T1000 (cell line): ENCODE measurements at places on chromosomes 7 and 10.

DNA sequence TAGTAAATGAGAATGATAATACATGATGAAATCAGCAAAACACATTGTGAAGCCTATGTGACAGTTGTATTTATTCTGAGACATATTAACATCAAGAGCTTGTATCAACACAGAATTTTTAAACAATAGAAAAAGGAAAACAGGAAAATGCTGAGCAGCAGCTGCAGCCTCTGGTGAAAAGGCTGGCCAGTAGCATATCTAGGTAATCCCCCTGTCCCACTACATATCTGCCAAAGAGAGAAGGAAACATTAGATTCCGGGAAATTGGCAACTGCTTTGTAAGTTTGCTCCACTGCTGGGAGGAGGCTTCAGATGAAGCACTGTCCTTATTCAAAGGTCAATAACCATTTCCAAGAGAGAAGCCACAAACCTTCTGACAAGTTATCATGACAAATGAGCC lies 89.4 kb downstream of the RALA start:
- DNase-seq = no peak

- no peak for DNase-seq
These were observed 38.6 kb downstream of the IL6 start for GRCh38 chr7:22765609-22766008.

DNA sequence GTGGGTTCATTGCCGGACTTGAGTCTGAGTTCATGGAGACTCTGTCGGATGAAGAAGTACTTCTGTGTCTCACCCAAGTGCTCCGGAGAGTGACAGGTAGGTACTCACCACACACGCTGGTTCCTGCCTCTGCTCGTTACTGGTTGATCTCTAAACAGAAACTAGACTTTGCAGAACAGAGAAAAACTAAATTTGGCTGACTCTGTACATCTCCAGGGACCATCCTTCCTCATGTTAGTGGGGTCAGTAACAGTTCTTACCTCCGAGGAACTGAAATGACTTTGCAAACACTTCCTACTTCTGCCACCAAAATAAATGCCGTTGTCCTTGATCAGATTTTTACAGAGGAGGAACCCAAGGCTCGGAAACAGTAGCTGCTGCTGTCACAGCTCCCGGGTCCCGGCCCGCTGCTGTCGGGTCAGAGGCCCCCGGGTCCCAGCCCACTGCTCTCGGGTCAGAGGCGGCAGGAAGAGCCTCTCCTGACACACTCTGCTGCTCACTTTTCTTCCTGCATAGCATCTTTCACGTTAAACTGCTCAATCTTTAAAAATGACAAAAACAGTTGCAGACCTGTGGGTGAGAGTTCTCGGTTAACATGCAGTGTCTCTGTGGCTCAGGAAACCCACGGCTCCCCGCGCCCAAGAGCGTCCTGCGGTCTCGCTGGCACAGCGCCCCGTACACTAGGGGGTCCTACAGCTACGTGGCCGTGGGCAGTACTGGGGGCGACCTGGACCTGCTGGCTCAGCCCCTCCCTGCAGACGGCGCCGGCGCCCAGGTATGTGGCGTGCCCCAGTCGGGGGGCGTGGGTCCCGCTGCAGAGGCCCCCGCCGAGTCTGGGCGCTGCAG lies 4.8 kb upstream of the MTG1 start:
- no peak for DNase-seq

DNA sequence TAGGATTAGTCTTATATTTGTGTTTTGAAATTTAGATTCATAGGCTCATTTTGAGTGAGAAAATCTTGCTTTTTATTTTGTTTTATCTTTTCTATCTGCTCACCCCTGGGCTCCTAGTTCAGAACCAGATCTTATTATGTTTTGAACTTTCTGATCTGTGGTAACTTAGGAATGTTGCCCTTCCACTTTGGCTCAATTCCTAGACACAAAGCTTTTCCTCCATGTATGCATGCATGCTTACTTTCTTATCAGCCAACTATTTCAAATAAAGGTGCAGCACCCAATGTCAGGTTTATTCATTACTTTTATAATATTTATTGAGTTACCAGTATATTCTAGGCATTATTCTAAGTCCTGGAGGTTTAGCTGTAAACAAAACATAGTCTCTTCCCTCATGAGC lies 374.8 kb upstream of the KIAA1217 start:
- DNase-seq = no peak

DNA sequence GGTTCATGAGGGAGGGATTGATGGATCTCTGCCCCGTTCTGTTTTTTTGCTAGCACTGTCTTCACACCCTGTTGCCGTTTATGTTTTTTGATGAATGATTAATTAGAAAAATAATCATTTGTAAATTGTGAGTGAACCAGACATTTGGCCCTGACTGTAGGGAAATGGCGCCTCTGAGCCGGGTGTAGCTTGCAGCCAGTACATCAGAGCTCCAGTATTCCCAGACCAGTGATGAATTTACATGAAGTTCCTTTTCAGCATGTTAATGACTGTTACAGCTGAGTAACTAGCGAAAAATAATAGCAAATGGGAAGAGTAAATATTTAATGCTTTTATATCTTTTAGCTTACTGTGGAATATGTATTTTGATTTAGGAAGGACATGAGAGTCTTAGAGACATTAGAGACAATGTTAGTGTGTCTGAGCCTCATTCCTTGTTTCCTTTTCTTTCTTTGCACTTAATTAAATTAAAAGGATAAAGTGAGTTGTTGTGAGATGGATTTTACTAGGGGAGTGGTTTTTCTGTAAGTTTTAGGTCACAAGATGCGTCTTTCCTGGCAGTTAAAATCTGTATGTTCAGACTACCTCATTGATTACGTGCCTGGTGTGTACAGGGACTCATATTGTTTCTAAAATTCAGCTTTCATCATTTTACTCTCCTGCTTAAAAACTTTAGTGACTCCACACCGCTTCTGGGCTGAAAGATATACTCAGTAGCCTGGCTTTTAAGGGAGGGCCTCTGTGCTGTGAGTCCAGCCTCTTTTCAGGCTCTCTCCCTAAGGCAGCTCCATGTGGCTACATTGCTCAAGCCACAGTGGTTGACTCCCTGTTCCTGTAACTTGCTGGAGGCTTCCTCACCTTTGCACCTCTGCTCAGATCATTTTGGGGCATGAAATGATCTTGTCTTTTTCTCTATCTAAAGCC lies 86.4 kb downstream of the AUTS2 start:
- no peak for DNase-seq

- no peak for DNase-seq
These were observed 228.9 kb upstream of the TCF7L2 start for GRCh38 chr10:112721080-112721698.

- DNase-seq = no peak
These were observed 759 bp downstream of the DNAJB12 start for GRCh38 chr10:72353965-72354355.

GRCh38 chr10:59774451-59774850 lies 21.2 kb upstream of the MRLN start:
- DNase-seq = no peak

GRCh38 chr10:103850572-103850895 lies 4.8 kb downstream of the SH3PXD2A start:
- no peak for DNase-seq

- no peak for DNase-seq
These were observed 15.4 kb downstream of the PAXIP1 start for GRCh38 chr7:154987571-154987970.

- no peak for DNase-seq
These were observed 327.3 kb downstream of the ADARB2 start for GRCh38 chr10:1410032-1410431.

- no peak for DNase-seq
These were observed 268.3 kb upstream of the IGFBP3 start for GRCh38 chr7:46189255-46189790.

- no peak for DNase-seq
These were observed 965 bp upstream of the AGAP3 start for GRCh38 chr7:151085329-151085690.

DNA sequence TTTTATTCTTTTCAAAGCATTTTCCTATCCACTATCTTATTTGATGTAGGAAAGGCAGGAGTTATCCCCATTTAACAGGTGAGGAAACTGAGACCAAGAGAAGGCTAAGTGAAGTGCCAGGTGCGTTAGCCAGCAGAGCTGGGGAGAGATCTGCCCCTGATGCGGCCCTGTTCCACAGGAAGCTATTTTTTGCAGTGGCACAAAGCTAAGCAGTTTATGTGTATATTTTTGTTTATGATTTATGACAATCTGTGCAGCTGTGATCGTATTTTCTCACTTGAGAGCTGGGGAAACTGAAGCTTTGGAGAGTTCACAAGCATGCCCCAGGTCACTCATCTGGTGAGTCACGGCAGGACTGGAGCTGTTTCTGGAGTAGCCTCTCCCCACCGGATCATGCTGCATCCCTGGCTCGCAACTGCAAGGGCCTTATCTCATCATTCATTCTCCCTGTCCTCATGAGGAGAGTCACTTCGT lies 38.8 kb downstream of the SLC29A3 start:
- DNase-seq = no peak

GRCh38 chr7:12951397-12951801 lies 264.0 kb downstream of the ARL4A start:
- DNase-seq = no peak

DNA sequence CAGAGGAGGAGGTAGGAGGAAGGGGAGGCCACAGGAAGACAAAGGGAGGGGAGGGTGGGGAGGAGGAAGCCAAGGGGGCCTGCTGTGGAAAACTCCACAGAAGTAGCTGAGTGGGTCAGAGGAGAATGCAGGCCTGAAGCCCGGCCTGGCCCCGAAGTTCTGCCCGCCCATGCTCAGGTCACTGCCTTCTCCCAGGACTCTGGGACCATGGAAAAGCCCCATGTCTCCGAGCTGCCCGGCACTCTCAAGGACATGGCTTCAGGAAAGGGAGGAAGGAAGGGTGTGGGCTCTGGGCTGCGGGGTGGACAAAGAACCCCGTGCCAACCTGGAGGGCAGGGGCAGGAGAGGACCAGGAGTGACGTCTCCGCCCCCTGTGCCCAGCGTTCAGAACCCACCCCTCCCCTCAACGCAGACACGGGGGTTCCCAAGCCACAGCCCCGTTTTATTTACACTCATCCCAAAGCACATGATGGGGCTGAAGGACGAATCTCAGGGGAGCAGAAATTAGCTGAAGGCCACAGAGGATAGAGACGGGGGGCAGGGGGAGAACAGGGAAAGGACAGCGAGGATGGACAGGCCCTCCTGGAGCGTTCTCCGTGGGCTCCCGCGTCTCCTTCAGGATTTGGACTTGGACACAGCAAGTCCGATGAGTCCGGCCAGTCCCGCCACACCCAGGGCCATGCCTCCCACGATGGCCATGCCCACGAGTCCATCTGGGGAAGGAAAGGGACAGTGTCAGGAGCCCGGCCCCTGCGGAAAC lies 1.8 kb upstream of the CLDN15 start:
- DNase-seq = no peak

DNA sequence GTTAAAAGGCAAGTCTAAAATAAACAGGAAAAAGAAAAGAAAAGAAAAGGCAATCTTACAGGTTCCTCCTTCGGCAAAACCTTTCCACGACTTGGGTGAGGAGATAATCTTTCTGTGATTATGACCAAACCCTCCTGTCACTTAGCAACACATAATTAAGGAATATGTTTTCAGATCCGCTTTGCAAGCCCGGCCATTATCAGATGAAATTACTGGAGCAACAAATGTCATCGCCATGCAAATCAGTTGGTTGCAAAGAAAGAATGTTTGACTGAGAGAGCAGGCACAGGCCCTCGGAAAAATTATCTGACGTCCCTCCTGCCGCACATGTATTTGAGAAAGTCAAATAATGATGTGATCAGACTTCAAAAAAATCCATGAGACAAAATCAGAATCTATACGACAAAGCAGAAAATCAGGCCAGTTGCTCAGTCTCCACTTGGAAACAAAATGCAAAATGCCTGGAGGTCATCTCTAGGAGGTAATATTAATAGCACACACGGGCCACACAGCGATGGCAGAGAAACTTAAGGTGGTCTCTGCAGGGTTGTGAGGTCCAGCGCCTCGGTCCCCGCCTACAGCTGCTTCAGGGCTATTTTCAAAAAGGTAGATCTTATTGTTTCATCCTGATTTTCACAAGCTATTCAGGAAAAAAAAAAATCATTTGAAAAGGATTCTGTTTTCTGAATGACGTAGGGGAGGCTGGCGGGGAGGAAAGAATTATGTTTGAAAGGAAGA lies 82.7 kb downstream of the ZRANB1 start:
- DNase-seq = no peak

- no peak for DNase-seq
These were observed 1.0 kb upstream of the CROT start for GRCh38 chr7:87344446-87344845.

DNA sequence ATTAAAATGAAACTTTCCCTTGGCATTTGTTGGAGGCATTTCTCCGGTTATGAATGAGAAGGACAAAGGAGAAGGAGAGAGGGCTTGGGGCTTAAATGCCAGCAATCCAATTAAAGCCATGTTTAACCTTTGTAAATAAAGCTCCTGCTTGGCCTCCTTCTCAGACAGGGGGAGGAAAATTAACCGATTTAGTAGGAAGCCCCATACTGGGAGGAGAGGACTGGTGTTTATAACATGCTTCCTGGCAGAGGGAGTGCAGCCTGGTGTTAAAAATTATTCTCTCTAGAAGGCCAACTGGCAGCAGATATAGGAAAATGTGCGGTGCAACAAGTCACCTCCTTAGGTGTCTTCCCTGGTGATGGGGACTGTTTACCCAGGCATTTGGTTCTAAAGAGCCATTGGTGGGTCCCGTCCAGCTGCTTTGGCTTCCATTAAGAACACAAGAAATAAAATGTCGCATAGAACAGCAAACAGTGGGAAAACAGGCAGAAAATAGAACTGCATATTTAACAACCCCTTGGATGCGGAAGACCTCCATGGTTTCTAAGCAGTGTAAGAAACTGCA lies 846.5 kb downstream of the TYW1 start:
- DNase-seq = no peak

GRCh38 chr7:99000196-99000903 lies 122.0 kb downstream of the TRRAP start:
- DNase-seq = no peak

DNA sequence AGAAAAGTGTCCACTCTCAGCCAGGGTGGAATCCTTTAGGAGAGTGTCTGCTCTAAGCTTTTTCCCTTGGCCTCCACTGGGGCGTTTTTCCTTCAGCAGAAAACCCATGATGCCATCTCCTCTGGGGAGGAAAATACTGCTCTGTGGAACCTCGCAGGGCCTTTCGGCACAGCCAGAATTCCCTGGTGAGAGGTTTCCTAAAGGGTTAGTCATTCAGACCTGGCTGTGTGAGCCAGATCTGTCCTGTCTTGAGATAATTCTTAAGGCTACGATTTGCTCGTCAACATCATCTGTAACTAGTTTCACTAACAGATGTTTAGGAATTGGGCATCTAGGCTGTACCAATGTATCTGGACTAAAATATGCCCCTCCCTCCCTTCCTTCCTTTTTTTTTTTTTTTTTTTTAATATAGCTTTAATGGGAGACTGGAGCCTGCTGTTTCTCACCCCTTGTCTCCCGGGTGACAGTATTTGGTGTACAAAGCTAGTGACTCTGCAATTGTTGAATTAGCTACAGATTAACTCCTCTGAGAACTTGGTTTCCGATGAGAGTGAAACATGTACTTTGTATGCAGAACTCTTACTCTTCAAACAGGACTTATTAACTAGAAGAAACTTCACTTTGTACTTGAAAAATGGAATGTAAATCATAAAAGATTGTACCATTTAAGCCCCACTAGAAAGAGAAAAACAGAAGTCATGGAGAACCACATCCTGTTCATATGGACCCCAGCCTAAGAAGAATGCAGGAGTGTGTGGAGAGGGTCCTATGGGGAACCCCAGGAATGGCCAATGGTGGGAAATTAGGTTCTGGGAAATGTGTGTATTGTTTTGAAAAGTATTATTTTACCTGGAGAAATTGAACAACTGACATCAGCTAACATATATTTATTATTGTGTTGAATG lies 230.9 kb downstream of the CAMK1D start:
- no peak for DNase-seq
